Esophagus muscularis mucosa (tissue), 4 donors: ENCODE measurements at places on chromosomes 16 and 17. TPM values are rescaled to one million over a fixed set of nuclear protein-coding genes. Genes with fewer than 3 reads are reported as not detected.

GPS2 gene
- 90.5 TPM for total RNA-seq

TBX6 gene
- total RNA-seq, result 0.42 TPM

TP53TG3C gene
- total RNA-seq, result not detected

DNA sequence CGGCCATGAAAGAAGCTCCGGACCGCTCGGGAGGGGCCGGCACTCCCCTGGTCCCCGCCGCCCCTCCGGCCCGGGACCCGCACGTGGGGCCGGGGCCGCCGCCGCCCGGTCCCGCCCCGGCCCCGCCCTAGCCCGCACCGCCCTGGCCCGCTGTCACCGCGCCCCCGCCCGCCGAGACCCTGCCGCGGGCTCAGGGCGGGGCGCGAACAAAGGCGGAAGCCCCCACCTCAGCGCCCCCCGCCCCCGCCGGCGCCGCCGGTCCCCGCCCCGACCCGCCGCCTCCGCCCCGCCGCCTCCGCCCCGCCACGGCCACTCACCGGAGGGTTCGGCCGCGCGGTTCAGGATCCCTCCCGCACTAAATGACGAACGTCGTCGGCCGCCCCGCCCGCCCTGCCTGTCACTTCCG is at the start of gene ARHGDIA:
Gene ARHGDIA (minus strand): TSS at position 357 of the 406 bp plus-strand sequence. CDS start 1,407 bp downstream, outside the sequence.
- H3K27ac ChIP-seq, result peak within 1 kb of the TSS; percentile 99
- H3K27me3 ChIP-seq, result no peaks in the 10 kb centered on the region
- H3K36me3 ChIP-seq, result peaks cover 28% of the 10 kb centered on the region
- peak within 1 kb of the TSS; percentile 99 for H3K4me3 ChIP-seq
- peaks cover 47% of the 10 kb centered on the region for H3K4me1 ChIP-seq
- DNase-seq, result no peak

GRCh38 chr17:17937201-17937853 is 34.9 kb downstream of the TOM1L2 start:
- no peak for DNase-seq
- H3K4me1 ChIP-seq, result peaks cover 58% of the 10 kb centered on the region
- no peaks in the 10 kb centered on the region for H3K27me3 ChIP-seq
- H3K4me3 ChIP-seq, result no peak overlapping the region
- no peaks in the 10 kb centered on the region for H3K36me3 ChIP-seq
- H3K27ac ChIP-seq, result no peak overlapping the region

TCAP gene
- total RNA-seq, result 0.99 TPM

HBA1 gene
- 72.4 TPM for total RNA-seq

TUBG1 gene
- total RNA-seq, result 30.6 TPM

DNA sequence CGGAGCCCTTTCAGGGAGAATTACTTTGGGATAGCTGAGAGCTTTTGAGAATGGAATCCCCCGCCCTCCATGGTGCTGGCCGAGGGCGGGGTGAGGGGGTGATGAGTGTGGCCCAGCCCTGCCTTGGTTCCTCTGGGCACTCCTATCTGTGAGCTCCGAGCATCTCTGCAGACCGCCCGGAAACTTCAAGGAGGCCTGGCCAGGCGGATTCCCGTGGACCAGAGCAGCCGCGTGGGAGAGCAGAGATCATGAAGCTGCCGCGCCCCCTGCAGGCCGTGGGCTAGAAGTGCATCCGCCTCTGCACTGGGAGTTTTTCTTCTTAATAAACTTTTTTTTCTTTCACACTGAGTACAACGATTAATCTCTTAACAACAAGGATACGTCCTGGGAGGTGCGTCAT is 392.9 kb upstream of the EEF2KMT start:
- H3K4me3 ChIP-seq, result no peak overlapping the region
- no peak for DNase-seq
- H3K27me3 ChIP-seq, result no peaks in the 10 kb centered on the region
- H3K36me3 ChIP-seq, result no peaks in the 10 kb centered on the region

- H3K4me3 ChIP-seq, result no peak overlapping the region
- no peaks in the 10 kb centered on the region for H3K4me1 ChIP-seq
- no peaks in the 10 kb centered on the region for H3K27me3 ChIP-seq
These were observed 37.2 kb downstream of the ACSM1 start for GRCh38 chr16:20660325-20660724.

ZG16 gene
- total RNA-seq, result not detected

- DNase-seq, result no peak
- no peaks in the 10 kb centered on the region for H3K4me1 ChIP-seq
- H3K27ac ChIP-seq, result no peak overlapping the region
- no peak overlapping the region for H3K4me3 ChIP-seq
- no peaks in the 10 kb centered on the region for H3K27me3 ChIP-seq
These were observed 112.9 kb upstream of the HAS3 start for GRCh38 chr16:68992521-68992920.

CPNE2 gene
- 27.7 TPM for total RNA-seq

DNA sequence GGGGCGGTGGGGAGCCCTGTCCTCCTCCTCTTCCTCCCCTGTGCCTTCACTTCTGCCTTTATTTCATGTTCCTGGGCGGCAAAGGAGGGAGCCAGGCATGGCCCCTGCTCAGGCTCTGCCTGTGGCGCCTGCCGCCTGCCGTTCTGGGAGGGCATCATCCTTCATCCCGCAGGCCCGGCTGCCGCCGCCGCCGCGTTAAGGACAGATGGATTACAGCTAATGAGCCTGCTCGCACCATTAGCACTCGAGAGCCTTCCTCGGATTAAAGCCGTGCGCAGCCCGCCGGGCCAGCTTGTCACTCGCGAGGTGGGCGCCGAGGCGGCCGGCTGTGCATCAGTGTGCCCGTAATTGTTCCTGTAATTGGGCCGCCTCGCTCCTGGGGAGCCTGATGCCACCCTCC is 127.7 kb upstream of the GSE1 start:
- H3K4me3 ChIP-seq, result no peak overlapping the region
- no peak for DNase-seq
- no peaks in the 10 kb centered on the region for H3K36me3 ChIP-seq
- no peaks in the 10 kb centered on the region for H3K27me3 ChIP-seq
- H3K27ac ChIP-seq, result no peak overlapping the region

GRCh38 chr16:21163576-21163975 is 5.1 kb downstream of the LDAF1 start:
- H3K27me3 ChIP-seq, result no peaks in the 10 kb centered on the region
- H3K4me1 ChIP-seq, result peaks cover 70% of the 10 kb centered on the region
- DNase-seq, result no peak
- no peak overlapping the region for H3K4me3 ChIP-seq
- H3K27ac ChIP-seq, result peak overlapping the region; percentile 94
- H3K36me3 ChIP-seq, result peaks cover 12% of the 10 kb centered on the region

- DNase-seq, result peak; percentile 86
- H3K27me3 ChIP-seq, result no peaks in the 10 kb centered on the region
- no peaks in the 10 kb centered on the region for H3K36me3 ChIP-seq
- H3K27ac ChIP-seq, result peak overlapping the region; percentile 68
- no peak overlapping the region for H3K4me3 ChIP-seq
- H3K4me1 ChIP-seq, result peaks cover 48% of the 10 kb centered on the region
These were observed 32.0 kb upstream of the PLLP start for GRCh38 chr16:57316390-57317017.

- H3K36me3 ChIP-seq, result no peaks in the 10 kb centered on the region
- no peak for DNase-seq
- H3K4me1 ChIP-seq, result peaks cover 5% of the 10 kb centered on the region
- no peaks in the 10 kb centered on the region for H3K27me3 ChIP-seq
- no peak overlapping the region for H3K4me3 ChIP-seq
- H3K27ac ChIP-seq, result no peak overlapping the region
These were observed 7.6 kb downstream of the PDILT start for GRCh38 chr16:20396846-20397467.

KRTAP4-4 gene
- not detected for total RNA-seq

- H3K4me3 ChIP-seq, result no peak overlapping the region
- DNase-seq, result no peak
- no peaks in the 10 kb centered on the region for H3K4me1 ChIP-seq
- no peaks in the 10 kb centered on the region for H3K27me3 ChIP-seq
These were observed 340.6 kb downstream of the CA10 start for GRCh38 chr17:51817955-51818354.

DNA sequence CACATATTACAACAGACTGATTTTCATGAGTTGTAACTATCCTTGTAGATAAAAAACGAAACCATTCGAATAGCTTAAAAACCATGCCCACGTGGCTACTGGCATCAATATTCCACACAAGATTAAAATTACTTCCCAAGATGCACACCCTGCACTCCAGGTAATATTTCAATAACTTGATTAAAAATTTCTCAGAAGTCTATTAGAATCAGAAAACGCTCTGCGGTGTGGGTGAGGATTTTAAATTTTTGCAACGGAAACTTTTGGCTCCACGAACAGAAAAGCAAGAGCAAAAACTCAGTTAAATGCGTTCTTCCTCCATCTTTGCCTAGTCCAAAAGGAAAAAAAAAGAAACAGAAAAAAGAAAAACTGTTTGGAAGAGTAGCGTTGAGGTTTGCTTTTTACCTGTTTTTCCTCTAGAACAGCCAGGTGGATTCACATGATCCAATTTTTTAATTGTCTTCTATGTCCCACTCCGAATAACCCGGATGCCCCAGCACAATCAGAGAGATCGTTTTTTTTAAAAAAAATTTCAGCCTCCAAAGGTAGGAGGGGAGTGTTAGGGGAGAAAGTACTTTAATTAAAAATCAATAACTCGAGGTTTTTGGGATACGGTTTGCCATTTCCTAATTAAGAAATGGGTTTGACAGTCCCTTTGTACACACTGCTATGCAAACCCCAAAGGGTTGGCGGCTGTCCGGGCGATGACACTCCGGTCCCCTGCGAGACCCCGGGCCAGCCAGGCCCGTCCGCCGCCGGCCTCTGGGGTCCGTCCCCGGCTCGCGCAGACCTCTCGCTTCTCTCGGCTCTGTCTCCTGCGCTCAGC is 708 bp upstream of the NFAT5 start:
- H3K36me3 ChIP-seq, result no peaks in the 10 kb centered on the region
- no peak for DNase-seq

GRCh38 chr17:8001976-8002720 is at the start of gene GUCY2D:
Gene GUCY2D, plus strand, starts transcription at chr17:8002615. Its CDS starts 433 bp downstream, at chr17:8003048.
- DNase-seq, result no peak
- no peak within 1 kb of the TSS for H3K27ac ChIP-seq
- H3K4me1 ChIP-seq, result peaks cover 16% of the 10 kb centered on the region
- H3K36me3 ChIP-seq, result no peaks in the 10 kb centered on the region
- H3K27me3 ChIP-seq, result peaks cover 20% of the 10 kb centered on the region

DNA sequence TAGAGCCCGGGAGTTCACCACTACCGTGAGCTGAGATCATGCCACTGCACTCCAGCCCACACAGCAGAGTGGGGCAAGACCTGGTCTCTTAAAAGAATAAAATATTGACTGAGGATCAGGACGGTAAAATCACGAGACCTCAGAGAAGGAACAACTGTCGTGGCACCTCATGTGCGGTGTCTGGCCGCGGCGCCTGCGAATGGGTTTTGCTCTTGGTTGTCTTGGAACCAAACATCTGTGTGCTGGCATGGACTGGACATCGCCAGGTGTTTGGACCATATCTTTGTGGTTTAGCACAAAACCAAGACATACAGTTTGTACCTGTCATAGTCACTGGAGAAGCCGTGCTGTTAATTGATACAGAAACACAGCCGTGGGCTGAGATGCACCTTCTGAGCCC is 212.9 kb upstream of the CHMP6 start:
- peaks cover 15% of the 10 kb centered on the region for H3K36me3 ChIP-seq
- no peak overlapping the region for H3K27ac ChIP-seq
- DNase-seq, result no peak
- H3K27me3 ChIP-seq, result no peaks in the 10 kb centered on the region
- peaks cover 47% of the 10 kb centered on the region for H3K4me1 ChIP-seq

GINS2 gene
- total RNA-seq, result not detected

DNA sequence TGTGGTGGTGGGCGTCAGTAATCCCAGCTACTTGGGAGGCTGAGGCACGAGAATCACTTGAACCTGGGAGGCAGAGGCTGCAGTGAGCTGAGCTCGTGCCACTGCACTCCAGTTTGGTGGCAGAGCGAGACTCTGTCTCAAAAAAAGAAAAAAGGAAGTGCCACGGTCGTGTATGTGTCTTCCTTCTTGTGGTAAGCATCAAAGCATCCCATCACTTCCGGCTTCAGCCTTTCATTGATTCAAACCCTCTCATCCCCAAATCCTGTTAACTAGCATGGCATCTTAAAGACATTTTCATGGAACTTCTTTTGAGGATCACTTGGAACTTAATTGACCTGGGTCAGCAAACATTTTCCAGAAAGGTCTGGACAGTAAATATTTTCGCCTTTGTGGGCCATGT is 126.2 kb downstream of the CPPED1 start:
- H3K27me3 ChIP-seq, result no peaks in the 10 kb centered on the region
- no peaks in the 10 kb centered on the region for H3K4me1 ChIP-seq
- no peak overlapping the region for H3K4me3 ChIP-seq
- no peak overlapping the region for H3K27ac ChIP-seq

PER1 gene
- 137 TPM for total RNA-seq

- peaks cover 5% of the 10 kb centered on the region for H3K4me1 ChIP-seq
- H3K36me3 ChIP-seq, result peaks cover 5% of the 10 kb centered on the region
- no peak overlapping the region for H3K27ac ChIP-seq
- no peak for DNase-seq
- H3K4me3 ChIP-seq, result peak overlapping the region; percentile 36
These were observed 78.0 kb upstream of the AMZ2 start for GRCh38 chr17:68169840-68170239.

- H3K27me3 ChIP-seq, result no peaks in the 10 kb centered on the region
- H3K27ac ChIP-seq, result no peak overlapping the region
- no peaks in the 10 kb centered on the region for H3K36me3 ChIP-seq
- H3K4me1 ChIP-seq, result no peaks in the 10 kb centered on the region
- H3K4me3 ChIP-seq, result no peak overlapping the region
These were observed 26.0 kb upstream of the HNF1B start for GRCh38 chr17:37770631-37771518.

- no peaks in the 10 kb centered on the region for H3K4me1 ChIP-seq
- no peaks in the 10 kb centered on the region for H3K27me3 ChIP-seq
- no peak for DNase-seq
- no peak overlapping the region for H3K4me3 ChIP-seq
- H3K27ac ChIP-seq, result no peak overlapping the region
These were observed 247.8 kb downstream of the ENGASE start for GRCh38 chr17:79322211-79323123.

CIBAR2 gene
- total RNA-seq, result not detected

KRTAP1-1 gene
- not detected for total RNA-seq

CCDC154 gene
- not detected for total RNA-seq

DNA sequence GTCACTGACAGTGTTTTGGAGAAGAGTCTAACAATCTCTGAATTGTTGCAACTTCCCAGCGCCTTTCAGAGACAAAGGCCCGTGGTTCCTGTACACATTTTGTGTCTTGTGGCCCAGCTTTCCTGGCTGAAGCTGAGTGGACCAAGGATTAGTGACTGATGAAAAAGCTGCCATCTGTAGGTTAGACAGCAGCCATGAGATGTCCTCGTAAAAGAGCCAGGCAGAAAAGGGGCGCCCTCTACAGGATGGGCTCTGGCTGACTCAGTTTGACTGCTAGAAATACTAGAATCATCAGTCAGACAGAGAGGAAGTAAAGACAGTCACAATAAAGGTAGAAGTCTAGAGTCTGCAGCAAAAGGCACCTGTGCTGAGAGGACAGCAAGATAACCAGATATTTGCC is 26.5 kb upstream of the NF1 start:
- no peak for DNase-seq
- no peak overlapping the region for H3K4me3 ChIP-seq
- no peaks in the 10 kb centered on the region for H3K36me3 ChIP-seq
- H3K27me3 ChIP-seq, result no peaks in the 10 kb centered on the region

DNA sequence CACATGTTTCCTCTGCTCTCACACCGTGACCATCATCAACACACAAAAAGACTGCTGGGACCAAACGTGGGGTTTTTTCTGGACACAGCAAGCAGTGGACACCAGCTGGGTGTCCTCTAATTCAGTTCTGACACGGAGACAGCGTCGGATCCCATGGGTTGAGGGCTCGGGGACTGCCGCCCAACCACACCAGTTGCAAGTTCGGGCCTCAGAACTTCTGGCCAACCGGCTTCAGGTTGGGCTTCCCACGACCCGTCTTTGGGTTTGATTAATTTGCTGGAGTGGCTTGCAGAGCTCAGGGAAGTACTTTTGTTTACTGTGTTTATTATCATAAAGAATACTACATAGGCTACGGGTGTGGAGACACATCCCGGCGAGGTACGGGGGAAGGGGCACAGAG is 97.8 kb downstream of the BANP start:
- H3K4me1 ChIP-seq, result no peaks in the 10 kb centered on the region
- no peak overlapping the region for H3K4me3 ChIP-seq
- peaks cover 67% of the 10 kb centered on the region for H3K36me3 ChIP-seq
- no peaks in the 10 kb centered on the region for H3K27me3 ChIP-seq

C16orf92 gene
- total RNA-seq, result not detected
